RPMI7951 (cell line): ENCODE measurements at places on chromosomes 1 and 21. TPM values are rescaled to one million over a fixed set of nuclear protein-coding genes. Genes with fewer than 3 reads are reported as not detected.
A peak's percentile ranks its signal among the peaks of the same experiment; 100 is the strongest.

DNA sequence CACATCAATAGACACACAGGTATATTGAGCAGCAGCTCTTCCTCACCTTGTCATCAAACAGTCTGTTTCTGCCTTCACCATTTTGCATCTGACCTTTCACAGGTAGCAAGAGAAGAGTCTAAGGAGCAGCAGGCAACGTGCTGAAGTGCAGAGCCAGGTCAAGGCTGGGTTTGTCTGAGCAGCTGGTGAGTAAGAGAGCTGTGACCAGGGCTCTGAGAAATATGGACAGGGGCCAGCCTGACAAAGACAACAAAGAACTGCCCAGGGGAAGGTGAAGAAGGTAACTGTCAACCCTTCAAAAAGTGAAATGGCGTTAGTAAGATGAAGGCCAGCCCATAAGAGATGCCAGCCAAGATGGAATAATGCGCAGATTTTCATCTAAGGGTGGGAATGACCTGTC, 58.9 kb upstream of the LRRC8D start:
- no peak for DNase-seq

DNA sequence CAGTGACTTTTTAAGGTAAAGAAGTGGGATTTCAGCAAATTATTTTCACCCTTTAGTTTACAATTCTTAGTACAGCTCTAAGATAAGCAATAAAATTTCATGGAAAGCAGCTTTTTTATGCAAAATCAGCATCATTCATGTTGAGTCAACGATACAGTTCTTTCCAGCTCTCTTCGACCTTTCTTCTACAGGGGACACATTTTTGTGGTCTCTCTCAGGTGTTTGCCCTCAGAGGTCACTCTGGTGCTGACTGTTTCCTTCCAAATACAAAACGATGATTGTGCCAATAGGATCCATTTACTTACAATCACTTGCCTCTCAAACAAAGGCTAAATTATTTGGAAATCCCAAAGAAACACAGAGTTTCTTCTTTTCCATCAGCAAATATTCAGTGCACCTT, 51.0 kb downstream of the PSMG1 start:
- no peak for DNase-seq

DNA sequence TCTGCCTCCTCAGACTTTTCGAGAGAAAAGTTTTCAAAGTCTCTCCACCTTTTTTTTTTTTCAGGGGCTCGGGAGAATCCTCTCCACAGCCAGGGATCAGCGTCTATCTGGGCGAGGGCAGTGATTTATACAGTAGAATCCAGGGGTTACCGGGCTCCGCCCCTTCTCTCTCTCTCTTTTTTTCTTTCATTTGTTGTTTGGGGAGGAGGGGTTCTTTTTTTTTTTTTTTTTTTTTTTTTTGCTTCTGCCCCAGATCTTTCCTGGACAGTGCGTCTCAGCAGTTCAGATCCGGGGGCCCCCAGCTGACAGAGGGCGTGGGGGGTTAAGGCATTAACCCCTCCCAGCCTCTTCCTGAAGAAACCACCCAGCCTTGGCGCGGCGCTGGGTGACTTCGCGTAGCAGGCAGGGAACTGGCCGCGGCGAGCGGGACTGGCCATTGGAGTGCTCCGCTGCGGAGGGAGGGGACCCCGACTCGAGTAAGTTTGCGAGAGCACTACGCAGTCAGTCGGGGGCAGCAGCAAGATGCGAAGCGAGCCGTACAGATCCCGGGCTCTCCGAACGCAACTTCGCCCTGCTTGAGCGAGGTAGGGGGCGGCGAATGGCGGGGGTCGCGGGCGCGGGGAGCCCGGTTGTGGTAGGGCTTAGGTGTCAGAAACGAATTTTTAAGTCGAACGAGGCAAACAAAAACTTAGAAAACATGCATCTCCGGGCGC, at the start of gene S1PR1:
Gene S1PR1, plus strand, starts transcription at position 504 of the 713 bp plus-strand sequence. CDS start 1,966 bp downstream, outside the sequence.
- peak; percentile 45 for DNase-seq

GRCh38 chr1:84944767-84945486, 51.9 kb upstream of the LPAR3 start:
- peak; percentile 88 for DNase-seq

- DNase-seq: no peak
Observed at GRCh38 chr21:35198565-35198964, 149.5 kb upstream of the RUNX1 start.

DNA sequence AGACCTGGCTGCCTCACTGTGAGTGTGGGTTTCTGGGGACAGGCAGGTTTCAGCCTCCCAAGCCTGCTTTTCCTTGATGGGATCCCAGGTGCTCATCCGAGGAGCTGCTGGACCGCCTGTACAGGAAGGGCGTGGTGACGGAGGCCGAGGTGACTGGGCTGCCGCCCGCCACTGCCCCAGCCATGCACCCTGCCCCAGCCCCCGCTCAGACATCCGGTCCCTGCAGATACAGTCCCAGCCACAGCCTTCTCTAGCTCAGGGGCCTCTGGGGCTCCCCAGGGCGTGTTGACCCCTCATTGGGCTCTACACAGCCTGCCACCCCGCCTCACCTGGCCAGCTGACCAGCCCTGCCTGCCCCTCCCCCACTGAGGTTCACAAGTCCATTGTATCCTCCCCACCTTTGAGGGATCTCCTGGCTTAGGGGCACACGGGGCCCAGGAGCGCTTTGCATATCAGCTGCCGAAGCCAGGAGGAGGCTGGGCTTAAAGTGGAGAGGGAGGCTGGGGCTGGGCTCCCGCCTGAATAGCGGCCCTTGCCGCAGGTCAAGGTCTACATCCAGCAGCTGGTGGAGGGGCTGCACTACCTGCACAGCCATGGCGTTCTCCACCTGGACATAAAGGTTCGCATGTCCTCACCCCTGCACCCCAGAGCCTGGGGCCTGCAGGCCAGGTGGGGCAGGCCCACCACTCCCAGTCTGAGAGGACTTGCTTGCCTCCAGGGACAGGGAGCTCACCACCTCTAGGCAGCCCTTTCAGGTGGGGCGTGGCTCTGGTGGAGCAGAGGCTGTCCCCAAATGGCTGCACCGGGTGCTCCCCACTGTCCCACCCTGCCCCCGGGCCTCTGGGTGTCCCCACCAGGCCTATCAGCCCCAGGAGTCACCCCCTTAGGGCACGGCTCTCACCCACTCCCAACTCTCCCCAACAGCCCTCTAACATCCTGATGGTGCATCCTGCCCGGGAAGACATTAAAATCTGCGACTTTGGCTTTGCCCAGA, 38.5 kb downstream of the TRIM11 start:
- DNase-seq: no peak

GRCh38 chr1:61604684-61605083, 120.3 kb downstream of the TM2D1 start:
- no peak for DNase-seq

- no peak for DNase-seq
Observed at GRCh38 chr1:234861024-234861620, 251.1 kb upstream of the IRF2BP2 start.

DNA sequence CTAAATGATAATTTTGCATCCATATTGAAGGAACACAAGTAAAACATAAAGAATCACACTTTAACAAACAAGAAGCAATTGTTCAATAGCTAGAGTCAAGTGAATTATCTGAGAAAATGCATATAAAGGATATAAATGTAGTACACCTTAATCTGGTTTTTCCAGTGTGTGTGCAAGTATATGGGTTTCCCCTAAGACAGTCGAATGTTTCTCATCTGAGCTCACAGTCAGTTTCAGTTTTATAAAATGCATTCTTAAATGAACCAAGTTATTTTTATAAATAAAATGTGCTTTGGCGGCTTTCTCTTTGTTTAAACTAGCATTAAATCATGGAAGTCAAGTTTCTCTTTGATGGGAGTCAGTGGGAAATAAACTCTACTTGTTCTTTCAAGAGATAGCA, 125.9 kb downstream of the PTPRC start:
- DNase-seq: no peak

DNA sequence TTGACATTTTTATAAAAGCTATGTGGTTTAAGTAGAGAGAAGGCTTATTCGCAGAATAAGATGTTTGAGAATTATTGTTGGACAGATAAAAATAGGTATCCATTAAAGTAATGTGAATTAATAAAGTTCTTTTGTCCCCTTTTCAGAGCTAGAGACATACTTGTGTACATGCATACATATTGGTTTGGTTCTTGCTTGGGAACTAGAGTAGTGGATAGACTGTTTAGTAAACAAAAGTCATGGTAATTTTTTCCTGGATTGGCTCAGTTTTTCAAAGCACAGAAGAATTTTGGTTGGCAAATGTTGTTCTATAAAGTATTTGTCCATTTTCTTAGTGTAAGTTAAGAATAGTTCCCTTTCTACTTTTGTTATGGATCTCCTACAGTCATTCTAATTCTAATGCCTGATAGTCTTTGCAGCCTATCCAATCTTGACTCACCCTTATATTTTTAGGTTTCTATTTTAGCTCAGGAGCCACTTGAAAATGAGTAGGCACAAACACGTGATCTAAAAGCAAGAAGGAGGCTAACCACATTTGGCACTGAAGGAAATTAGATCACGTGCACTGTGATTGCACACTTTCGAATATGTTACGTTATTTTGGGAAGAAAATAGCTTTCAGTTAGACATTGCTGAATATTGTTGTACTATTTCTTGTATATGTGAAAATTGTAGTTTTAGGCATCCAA, 47.0 kb downstream of the RABGAP1L start:
- peak; percentile 71 for DNase-seq

BEND5 gene
- total RNA-seq: 1.6 and 1.8 TPM in 2 replicates

KCNJ15 gene
- total RNA-seq: 13.2 and 18.9 TPM in 2 replicates
